ENCODE measurements at places on chromosomes 1 and 21. TPM values are rescaled to one million over a fixed set of nuclear protein-coding genes. Genes with fewer than 3 reads are reported as not detected.

The FAM72B gene
- total RNA-seq = 9.2 TPM

DNA sequence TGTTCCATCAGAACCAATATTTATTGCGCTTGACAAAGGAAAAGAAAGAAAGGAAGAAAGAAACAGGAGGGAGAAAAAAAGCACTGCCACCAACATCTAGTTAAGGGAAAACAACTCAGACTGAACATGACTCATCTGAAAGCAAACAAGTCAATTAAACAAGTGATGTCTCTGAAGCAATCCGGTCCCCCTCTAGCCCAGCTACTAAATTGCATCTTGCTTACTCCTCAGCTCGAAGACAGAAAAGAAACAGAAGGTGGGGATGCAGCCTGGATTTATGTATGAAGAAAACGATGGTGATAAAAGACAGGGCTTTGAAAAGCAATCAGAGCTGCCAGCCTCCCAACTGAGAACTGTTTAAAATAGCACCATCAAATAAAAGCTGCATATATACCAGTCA, 188.2 kb downstream of the OMA1 start:
- peak; percentile 66 for DNase-seq

The IVL gene
- not detected for total RNA-seq

The OR2AK2 gene
- not detected for total RNA-seq

- no peak for DNase-seq
Measured at GRCh38 chr1:115219927-115220326, 118.1 kb downstream of the NGF start.
